Stimulated activated CD4-positive, alpha-beta T cell treated with anti-CD3 and anti-CD28 coated beads, Interleukin-1b, Interleukin-23, amount 100 ng/mL, for 1 hour (primary cell): ENCODE measurements at places on chromosomes 4 and X.

- DNase-seq = no peak
These were observed 63.2 kb downstream of the QDPR start for GRCh38 chr4:17448689-17449088.

- DNase-seq = no peak
These were observed 571.9 kb upstream of the FAM241A start for GRCh38 chr4:111573386-111573785.

- no peak for DNase-seq
These were observed 102.3 kb upstream of the KLHL13 start for GRCh38 chrX:118218940-118219339.

GRCh38 chr4:165106518-165106917 lies 6.1 kb downstream of the TMEM192 start:
- no peak for DNase-seq

- no peak for DNase-seq
These were observed 9.1 kb upstream of the TBC1D1 start for GRCh38 chr4:37881811-37882210.

GRCh38 chr4:17376205-17376604 lies 135.7 kb downstream of the QDPR start:
- DNase-seq = no peak
